Stimulated activated CD4-positive, alpha-beta T cell treated with anti-CD3 and anti-CD28 coated beads, Interleukin-1b, Interleukin-23, amount 100 ng/mL, for 1 hour (primary cell): ENCODE measurements at places on chromosomes 2 and 18.

DNA sequence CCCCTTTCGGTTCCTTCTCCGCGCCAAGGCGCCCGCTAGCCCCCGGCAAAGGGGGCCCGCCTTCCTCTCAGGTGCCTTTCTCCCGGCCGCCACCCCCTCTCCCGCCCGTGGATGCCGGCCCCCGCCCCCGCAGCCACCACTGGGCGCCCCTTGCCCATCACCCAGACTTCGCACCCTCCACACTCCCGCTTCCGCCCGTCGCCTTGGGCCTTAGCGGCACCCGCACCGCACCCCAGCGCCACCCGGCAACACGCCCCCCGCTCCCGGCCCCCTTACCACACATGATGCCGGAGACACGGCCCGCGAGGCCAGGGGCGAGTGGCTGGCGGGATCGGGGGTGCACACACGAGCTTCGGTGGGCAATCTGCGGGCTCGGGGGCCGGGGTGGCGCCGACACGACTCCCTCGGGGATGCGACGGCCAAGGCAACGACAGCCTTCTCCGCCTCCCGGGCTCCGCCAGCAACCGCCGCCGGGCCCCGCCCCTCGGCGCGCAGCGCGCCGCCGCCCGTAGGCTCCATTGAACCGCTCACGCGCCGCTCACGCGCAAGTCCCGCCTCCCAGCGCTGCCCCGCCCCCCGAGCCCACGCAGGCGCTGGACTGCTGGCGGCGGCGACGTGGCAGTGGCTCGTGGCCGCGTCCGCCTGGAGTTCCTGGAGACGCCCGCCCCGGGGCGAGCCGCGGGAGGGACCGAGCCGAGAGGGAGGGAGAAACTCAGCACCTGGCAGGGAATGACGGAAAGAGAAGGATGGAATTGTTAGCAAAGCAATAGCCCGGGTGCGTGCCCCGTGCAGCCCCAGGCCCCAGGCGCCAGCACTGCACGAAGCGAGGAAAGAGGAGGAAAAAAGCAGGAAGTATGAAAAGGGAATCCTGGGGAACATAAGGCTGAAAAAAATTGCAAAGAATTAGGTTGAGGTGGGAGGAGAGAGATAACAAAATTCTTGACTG, at the start of gene GFPT1:
Gene GFPT1 (minus strand): TSS at position 439 of the 946 bp plus-strand sequence. CDS start 156 bp downstream, at position 283.
- DNase-seq = peak; percentile 90

DNA sequence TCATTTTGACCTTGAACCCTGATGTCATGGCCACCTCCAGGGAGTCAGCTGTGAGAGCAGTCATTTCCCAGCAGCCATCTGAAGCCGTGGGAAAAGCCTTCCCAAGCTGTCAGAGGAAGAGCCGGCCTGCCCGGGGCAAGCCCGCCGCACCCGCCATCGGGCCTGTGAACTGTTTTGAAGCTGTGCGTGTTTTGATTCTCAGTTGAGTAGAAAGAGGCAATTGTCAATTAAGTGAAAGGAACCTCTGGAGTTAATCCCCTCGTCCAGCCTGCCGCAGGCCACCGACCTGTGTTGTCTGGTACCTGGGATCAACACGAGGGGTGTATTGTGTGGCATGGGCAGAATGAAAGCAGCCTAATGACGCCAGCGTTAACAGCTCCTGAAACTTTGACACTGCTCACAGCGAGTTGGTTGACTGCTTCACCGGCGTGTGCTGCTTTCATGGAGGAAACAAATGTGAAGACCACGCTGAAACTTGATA, 318.4 kb downstream of the AGAP1 start:
- no peak for DNase-seq

DNA sequence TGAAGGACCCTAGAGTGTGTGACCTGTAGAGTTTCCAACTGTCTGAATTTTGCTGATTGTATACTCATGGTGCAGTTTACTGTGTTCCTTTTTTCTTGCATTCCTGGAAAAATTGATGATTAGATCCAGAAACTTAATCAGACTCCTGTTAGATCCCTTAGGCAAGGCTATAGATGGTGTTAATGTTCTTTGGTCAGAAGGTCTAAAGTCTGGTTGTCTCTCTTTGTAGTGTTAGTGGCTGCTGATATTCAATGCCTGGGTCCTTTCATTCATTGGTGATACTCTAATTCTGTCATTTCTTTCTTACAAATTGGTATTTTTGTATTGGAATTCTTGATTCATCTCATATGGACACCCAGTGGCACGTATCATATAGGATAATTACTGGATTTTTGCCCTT, 6.3 kb downstream of the CCNT2 start:
- DNase-seq = no peak

DNA sequence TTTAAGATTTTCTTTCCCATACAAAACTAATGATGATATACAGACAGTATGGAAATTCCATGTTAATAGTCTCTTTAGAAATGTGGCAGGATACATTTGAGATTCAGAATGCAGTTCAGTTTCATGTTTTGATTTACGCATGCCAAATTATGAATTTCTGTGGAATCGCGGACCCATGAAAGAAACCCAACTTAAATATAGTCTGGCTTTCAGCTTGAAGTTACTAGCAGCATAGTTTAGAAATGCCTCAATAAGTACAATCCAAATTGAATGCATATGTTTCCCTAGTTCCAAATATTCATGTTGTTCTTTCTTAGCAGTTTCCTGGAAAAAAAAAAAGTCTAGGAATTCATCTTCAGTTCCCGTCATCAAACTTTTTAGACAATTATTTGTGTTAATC, 164.1 kb upstream of the RASGRP3 start:
- no peak for DNase-seq

- DNase-seq = no peak
Observed at GRCh38 chr2:76731157-76731556, 791.0 kb downstream of the LRRTM4 start.

DNA sequence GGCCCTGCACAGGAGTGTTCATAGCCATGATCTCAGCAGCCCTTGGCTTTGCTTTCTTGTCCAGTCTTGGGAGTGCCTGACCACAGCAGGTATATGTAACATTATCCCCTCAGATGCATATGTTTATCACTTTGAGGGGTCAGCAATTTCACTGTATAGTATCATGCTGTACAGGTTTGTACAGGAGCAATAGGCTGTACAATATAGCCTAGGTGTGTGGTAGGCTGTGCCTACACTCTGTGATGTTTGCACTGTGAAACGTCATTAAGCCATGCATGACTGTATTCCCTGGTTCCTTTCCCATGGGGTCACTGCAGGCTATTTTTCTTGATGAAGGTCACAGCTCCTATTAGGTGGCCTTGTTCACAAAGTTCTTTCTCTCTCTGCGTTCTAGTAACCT, 4.7 kb upstream of the IL36G start:
- DNase-seq = no peak

- DNase-seq = no peak
Observed at GRCh38 chr2:39697454-39697853, 31.7 kb downstream of the TMEM178A start.

DNA sequence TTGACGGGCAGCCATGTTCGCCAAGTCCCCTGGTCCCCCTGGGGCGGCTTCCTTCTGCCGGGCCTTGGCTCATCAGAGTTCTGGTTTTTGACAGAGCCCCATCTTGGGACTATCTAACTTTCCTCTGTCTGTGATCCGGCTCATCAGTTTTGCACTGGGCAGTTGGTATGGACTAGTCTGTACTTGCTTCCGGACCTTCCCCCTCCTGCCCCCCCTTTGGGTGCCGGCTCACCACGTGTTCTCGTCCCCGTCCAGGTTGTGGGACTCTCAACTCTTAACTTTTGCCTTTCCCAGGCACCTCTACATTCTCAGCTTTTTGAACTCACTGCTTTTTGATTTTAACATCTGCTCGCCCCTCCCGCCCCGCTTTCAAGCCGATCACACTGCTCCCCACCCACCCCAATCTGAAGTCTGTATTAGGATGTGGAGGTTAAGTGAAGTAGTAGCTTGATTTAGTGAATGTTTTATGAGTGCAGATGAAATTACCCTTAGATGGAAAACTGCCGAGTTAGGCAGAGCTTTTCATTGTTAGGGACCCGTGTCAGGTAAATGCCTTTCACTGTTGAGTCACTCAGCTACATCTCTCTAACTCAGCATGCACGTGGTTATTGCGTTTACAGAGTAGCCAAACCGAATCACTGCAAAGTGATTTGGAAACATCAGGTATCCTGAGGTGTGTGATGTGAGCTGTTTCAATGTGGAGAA, 874 bp downstream of the WDR43 start:
- peak; percentile 32 for DNase-seq

DNA sequence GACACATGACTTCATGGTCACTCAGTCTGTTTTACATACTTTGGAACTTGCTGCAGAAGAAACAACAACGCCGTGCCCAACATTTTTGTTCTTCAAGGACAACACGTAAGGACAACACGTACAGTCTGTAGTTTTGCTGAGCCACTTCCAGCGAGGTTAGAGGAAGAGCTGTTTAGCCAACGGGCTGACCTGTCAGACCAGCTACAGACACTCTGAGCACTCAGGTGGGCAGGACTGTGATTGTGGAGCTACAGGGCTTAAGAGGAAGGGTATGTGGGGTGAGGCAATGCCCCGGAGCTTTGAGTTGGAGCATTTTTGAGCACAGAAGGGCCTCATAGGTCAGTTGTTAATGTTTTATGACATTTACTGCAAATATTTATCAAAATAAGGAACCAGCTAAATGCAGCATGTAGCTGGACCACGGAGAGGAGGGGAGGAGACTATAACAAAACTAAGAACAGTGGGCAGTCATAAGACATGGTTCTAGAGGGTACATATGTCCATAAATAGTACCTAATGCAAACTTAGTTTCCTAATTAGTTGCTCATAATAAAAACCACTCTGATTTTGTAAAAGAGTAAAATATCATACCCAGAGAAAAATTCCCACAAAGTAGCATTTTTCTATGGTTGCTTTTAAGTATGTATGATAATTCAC, 26.3 kb upstream of the NPC1 start:
- DNase-seq = no peak

GRCh38 chr18:9708057-9708433, at the start of gene RAB31:
Gene RAB31 (plus strand): TSS chr18:9708301. CDS start chr18:9708406, 105 bp downstream.
- DNase-seq = no peak

DNA sequence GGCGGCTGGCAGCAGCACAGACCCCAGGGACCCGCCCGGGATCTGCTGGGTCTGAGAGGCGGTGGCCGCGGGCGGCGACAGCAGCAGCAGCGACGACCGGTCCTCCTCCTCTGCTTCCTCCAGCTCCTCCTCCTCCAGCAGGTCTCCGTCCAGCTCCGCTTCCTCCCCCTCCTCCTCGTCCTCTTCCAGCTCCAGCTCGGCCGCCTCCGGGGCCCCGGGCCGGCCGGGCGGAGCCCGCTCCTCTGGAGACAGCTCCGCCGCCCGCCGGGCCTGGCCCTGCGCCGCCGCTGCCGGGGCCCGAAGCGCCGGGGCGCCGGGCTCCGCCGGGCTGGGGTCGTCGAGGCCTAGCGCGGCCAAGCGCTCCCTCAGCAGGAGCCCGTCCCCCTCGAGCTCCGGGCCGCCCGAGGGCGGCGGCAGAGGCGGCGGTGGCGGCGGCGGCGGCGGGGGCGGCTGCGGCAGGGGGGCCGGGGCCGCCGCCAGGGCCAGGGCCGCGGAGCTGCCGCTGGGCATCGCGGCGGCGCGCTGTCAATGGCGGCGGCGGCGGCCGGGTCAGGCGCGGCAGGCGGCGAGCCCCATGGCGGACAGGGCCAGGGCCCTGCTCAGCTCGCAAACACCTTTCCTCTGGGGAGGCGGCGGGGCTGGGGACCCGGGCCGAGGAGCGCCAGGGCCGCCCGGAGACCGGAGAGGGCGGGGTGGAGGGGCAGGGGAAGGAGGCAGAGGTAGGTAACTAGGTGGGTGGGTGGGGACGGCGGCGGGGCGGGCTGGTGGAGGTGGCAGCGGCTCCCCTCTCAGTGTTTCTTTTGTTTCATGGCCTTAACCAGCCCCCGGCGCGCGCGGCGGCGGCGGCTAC, 445 bp downstream of the MEX3C start:
- DNase-seq = no peak

- DNase-seq = no peak
Observed at GRCh38 chr2:207996848-207997247, 28.5 kb downstream of the PLEKHM3 start.

GRCh38 chr2:105220604-105221003, 20.9 kb upstream of the GPR45 start:
- no peak for DNase-seq

- no peak for DNase-seq
Observed at GRCh38 chr2:8458503-8459459, 223.1 kb upstream of the ID2 start.

DNA sequence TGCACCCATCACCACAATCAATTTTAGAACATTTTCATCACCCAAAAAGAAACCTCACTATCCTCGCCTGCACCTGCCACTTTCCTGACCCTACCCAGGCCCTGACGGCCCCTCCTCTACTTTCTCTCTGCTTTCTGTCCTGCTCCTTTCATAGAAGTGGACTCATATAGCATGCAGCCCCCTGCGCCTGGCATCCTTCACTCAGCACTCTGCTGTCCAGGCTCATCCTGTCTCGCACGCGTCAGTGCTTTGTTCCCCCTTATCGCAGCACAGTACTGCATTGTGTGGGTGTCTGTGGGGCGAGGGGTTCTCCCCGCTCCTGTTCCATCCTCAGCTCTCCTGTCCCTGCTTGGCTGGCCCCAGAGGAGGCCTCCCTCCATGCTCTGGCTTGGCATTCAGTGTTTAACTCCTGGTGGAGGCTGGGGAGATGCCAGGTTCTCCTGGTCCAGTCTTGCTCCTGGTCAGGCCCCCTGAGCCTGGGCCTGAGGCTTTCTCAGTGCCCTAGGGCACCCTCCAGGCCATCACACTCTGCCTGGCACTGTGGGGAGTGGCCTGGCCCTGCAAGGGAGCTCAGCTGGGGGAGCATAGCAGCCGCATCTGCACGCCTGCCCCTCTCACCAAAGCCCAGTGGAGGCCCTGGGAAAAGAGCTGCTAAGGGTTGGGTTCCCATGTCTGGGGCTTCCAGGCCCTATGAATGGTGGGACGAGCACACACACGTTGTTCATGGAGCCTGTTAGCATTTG, 6.6 kb upstream of the TUBB6 start:
- DNase-seq = no peak
